ENCODE measurements at places on chromosomes 11 and 22.

GRCh38 chr11:2467695-2468055, 22.9 kb downstream of the KCNQ1 start:
- DNase-seq, result no peak

GRCh38 chr22:45870011-45870410, 107.0 kb downstream of the WNT7B start:
- no peak for DNase-seq

GRCh38 chr11:75188671-75189070, 37.8 kb downstream of the SLCO2B1 start:
- no peak for DNase-seq

- no peak for DNase-seq
Observed at GRCh38 chr22:22800716-22801115, 86.9 kb upstream of the IGLL5 start.

GRCh38 chr11:78295991-78296930, 107.5 kb downstream of the USP35 start:
- DNase-seq, result no peak

DNA sequence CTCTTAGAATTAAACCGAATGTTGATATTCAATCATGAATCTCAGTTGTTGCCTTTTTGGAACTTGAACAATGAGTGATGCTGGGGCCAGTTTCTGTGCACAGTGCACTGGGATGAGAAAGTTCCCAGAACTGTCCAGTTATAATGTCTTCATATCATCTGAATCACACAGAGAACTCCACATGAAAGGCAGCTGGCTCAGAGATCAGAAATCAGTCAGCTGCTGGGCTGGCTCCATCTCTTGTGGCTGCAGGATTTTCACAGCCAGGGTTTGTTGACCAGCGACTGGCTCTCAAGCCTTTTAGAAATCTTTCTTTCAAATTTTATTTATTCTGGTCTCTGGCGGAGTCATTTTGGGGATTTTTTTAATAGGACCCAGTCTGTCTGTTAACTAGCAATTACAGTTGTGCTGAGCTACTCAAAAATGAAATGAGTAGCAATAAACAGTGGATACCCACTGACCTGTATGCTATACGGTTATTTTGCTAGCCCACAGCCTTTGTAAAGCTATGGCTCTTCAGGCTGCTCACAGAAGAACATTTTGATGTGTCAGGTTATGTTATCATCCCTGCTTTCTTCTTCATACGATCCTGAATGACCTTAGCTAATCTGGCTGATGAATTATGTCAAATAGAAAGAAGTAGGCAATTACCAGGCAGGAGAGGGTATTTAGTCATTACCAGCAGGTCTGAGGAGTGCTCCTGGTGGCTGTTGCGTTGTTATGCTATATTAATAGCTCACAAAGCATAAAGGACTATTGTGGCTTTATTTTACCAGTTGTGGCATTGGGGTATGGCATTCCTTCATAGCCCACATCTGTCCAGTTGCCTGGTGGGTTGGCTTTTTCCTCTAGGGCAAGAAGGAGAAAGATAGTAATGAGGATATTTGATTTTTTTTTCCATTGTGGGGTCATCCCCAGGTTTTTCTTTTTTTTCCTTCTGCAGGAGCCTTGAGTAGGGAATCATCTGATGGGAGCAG, 3.6 kb downstream of the FAT3 start:
- DNase-seq, result no peak

DNA sequence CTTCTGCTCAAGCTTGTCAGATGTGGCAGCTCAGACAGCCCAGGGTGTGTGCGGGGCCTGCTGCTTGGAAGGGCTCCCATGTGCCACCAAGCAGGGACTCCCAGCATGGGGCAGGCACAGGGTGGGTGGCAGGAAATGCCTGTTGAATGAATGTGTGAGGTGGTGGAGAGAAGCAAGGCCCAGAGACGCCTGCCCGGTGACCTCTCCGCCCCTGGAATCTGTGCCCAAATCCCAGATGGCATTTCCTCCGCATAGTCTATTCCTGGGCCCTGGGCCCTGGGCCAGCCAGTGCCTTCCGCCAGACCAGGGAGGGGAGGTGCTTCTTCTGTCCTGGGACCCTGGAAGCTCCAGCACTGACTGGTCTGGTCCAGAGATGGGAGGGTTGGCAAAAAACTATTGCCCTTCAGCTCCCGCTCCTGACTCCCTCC, 3.7 kb downstream of the CST6 start:
- no peak for DNase-seq

GRCh38 chr11:94028436-94028835, 7.3 kb downstream of the HEPHL1 start:
- DNase-seq, result no peak

DNA sequence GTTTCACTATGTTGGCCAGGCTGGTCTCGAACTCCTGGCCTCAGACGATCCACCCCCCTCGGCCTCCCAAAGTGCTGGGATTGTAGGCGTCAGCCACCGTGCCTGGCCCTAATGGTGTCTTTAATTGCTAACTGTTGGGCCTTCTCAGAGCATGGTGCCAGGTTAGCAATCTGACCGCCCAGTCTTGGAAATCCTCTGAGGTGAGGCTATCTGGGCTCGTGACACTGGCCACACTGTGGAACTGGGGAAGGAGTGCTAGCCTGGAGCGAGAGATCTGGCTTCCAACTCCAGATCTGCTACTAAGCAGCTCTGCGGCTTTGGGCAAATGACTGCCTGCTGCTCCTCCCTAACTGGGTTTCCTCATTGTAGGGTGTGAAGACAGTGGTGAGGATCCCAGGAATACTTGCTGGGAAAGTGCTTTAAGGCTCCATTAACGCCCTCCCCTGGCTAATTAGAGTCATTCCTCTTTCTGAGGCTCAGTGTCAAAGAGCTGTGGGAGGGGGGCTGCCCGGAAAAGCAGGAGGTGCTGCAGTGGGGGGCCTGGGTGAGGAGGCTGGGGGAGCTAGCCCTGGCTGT, 35.4 kb downstream of the CHRDL2 start:
- no peak for DNase-seq

- DNase-seq, result peak; percentile 38
Observed at GRCh38 chr11:19345519-19345847, 104.7 kb upstream of the E2F8 start.

- no peak for DNase-seq
Observed at GRCh38 chr11:75919525-75919924, 104.5 kb downstream of the UVRAG start.

- DNase-seq, result no peak
Observed at GRCh38 chr22:42439821-42440674, 7.8 kb upstream of the NFAM1 start.

DNA sequence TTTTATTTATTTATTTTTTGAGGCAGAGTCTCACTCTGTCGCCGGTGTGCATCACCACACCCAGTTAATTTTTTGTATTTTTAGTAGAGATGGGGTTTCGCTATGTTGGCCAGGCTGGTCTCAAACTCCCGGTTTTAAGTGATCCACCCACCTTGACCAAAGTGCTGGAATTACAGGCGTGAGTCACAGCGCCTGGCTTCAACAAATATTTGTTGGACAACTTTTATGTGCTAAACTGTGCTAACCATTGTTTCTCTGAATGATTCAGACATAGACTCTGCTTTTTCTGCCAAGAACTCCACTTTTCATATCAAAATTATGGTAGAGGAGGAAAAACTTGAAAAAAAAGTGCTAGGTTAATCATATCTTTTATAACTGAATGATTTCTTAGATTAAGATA, 36.3 kb downstream of the MMP7 start:
- no peak for DNase-seq

GRCh38 chr22:38834991-38835390, 8.8 kb downstream of the NPTXR start:
- no peak for DNase-seq

DNA sequence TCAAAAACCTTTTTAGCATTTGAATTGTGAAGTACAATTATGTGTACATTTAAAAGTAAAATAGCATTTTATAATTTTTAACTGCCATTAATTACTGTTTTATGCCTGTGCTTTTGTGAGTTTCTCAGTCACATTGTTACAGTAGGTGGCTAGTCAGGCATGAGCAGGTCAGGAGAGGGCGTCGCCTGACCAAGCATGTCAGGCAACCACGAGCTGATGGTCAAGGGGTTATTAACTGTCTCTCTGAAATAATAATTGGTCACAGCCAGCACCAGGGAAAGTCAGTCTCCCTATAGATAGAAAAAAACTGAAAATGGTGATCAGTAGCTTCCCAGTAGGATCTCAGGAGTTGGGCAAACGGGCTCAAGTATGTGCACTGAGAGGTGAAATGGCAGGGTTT, 19.4 kb upstream of the CCDC81 start:
- DNase-seq, result no peak

DNA sequence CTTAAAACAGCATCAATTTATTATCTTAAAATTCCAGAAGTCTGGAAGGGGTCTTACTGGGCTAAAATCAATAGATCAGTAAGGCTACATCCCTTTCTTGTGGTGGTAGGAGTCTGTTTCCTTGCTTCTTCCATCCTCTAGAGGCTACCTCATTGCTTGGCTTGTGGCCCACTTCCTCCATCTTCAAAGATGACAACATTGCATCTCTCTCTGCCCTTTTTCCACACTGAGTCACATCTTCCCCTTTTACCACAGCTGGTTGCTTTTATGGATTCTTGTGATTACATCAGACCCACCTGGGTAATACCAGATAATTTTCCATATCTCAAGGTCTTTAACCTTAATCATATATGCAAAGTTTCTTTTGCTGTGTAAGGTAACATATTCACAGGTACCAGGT, 60.9 kb downstream of the GRIA4 start:
- no peak for DNase-seq

DNA sequence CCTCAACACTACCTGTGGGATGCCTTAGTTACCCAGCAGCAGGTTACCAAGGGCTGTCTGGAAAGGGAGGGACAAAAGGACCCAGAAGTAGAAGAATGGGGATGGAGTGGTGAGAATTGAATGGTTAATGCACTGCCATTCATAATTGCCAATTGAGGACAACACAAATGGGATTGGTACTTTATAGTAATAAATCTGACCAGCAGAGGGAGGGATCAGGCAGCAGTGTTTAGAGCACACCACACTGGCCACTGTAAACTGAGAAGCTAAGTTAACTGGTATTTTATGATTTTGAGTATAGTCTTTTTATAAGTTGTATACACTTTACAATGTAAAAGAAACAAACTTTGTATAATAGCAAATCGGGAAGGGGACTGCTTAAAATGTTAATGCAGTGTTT, 10.7 kb downstream of the TBRG1 start:
- DNase-seq, result no peak

DNA sequence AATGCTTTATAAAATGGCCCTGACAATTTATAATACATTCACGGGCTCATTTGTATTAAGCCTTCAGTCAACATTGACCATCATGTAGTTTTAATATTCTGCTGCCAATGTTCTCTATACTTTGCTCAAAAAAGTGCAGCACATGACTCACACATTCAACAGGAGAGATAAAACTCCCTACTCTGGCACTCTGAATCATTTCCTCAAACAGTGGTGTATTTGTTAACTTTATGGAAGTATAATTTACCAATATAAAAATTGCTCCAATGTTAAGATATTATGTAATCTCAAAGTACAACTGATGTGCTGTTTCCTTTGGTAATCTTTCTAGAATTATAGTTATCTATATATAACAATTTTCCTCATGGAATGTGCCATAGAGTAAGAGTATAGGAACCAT, 39.9 kb downstream of the MAML2 start:
- no peak for DNase-seq

DNA sequence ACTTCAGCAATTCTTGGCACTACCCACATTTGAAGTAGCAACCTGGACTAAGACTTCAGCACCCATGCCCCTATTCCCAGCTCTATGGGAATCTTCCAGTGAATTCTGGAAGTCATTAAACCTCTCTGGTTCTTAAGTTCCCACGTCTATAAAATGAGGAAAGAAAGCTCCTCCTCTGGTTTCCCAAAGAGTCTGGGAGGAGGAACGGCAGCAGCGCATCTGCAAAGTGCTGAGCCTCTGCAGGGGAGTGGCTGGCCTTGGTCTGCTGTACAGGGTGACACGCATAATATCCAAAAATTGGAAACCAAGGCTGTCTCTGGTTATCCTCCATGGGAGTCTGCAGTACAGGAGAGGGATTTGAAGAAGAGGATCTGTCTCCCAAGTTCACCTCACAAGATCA, 73.6 kb upstream of the TP53I11 start:
- no peak for DNase-seq

GRCh38 chr11:11411401-11411985, 58.4 kb upstream of the CSNK2A3 start:
- DNase-seq, result no peak

DNA sequence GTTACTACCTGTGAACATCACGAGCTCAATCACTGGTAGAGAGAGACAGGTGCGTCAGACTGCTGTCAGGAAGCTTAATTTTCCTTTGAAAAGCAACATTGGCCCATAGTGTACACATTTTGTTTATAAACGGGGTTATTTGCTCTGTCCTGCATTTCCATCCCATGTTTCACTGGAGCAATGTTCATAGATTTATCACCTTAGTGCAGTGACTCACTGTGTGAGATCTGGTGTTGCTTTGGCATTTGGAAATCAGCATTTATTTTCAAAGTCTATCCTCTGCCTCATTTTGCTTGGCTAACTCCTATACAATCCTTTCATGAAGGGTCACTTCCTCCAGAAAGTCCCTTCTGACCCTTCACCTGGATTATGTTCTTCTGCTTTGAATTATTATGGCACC, 529.1 kb downstream of the NELL1 start:
- no peak for DNase-seq

GRCh38 chr22:29049655-29050263, 11.9 kb downstream of the C22orf31 start:
- no peak for DNase-seq

DNA sequence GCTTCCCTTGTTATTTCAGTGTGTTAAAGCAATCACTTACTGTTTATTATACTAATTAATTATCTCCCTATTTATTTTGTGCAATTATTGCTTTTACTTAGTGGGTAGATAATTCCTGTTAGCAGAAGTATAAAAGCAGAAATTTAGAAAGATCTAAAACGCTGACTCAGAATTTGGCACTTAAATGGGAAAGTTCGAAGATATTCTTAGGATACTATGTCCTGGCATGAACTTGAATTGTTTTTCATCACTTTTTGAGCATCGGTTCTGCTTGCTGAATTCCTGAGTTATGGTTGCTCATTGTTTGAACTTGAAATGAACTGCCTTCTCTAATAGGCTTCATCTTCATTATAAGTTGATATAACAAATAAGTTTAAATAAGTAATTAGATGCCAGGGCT, 325.4 kb downstream of the JRKL start:
- DNase-seq, result no peak

GRCh38 chr22:39723899-39724351, 153.4 kb downstream of the CACNA1I start:
- DNase-seq, result no peak

DNA sequence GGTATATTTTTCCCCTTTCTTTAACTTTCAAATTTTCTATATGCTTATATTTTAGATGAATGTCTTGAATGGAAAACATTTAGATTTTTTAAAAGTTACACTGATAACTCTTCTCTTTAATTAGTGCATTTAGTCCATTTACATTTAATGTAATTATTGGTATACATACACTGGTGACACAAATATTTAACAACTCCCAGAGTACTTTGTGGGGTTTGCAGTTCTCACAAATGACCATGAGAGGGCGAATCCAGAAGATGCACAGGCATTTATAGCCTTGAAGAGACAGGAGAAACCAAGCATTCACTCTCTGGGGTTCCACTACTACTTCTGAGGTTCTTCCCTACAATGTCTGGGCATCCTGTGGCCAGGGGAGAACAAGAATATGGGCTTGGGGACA, 125.1 kb downstream of the TIMP3 start:
- DNase-seq, result no peak
